GM04503 (cell line): ENCODE measurements at places on chromosomes 6 and 20.

DNA sequence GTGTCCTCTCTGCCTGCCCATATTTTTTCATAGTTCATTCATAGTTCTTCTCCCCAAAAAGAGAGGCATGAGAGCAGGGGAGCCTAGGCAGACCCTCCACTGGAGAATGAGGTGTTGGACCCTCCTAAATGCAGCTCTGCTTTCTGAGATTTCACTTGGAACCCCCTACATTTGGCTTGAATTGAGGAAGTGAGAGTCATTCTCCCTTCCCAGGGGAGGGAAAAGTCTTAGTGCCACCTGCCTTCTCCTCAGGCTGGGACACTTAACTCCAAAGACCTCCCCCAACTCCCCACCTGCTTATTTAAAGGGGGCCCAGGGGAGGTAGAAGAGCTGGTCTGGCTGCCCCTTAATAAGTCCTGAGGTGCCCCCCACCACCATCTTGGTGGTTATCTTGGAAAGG lies 78.2 kb downstream of the CHMP4B start:
- DNase-seq = no peak

DNA sequence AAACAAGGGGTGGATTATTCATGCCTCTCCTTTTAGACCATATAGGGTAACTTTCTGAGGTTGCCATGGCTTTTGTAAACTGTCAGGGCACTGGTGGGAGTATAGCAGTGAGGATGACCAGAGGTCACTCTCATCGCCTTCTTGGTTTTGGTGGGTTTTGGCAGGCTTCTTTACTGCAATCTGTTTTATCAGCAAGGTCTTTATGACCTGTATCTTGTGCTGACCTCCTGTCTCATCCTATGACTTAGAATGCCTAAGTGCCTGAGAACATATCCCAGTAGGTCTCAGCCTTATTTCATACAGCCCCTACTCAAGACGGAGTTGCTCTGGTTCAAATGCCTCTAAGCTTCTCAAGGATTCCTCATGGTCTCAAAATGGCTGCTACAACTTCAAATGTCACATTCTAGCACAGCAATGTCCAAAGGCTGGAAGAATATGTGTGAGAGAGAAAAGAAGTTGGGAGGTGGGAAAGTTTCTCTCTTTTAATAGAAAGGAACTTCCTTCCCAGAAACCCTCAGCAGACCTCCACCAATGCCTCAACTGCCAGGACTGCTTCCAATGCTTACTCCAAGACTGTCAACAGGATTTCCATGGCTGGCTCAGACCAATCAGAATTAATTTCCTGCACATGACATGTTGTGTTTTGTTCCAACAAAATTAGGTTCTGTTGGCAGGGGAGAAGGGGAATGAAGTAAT lies 46.6 kb upstream of the SLC9A8 start:
- no peak for DNase-seq

GRCh38 chr6:132023490-132023889 lies 72.3 kb upstream of the CCN2 start:
- no peak for DNase-seq

GRCh38 chr6:16665992-16666391 lies 95.3 kb downstream of the ATXN1 start:
- DNase-seq = no peak

DNA sequence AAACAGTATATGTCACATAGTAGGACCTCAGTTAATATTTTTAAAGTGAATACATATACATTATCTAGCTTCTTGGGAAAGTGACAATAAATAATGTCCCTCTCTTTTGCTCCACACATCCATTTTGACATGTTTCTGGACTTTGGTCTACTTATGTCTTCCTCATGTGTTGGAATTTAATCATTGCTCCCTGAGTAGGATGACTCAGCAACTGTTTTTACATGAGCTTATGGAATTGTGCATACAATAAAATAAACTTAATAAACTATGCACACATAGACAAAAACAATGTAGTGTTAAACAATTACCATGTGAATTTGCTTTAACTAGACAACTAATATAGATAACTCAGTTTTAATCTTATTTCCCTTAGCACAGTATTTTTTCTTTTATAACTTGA lies 503.8 kb downstream of the TFAP2B start:
- no peak for DNase-seq

GRCh38 chr6:145532361-145532760 lies 203.0 kb downstream of the EPM2A start:
- no peak for DNase-seq

DNA sequence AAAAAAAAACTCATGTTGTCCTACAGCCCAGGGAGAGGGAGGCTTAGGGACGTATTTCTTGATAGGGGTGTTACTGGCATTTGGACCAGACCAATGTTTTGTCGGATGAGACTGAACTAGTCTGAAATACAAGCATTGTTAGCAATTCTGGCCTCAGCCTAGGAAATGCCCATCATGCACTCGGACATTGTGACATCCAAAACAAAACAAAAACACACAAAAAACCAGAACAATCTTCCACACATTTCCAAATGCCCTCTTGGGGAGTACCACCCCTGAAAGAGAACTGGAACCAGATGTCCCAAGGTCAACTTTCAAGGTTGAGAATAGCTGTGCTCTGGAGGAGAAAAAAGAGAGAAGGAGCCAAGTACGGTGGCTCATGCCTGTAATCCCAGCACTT lies 299.1 kb upstream of the JARID2 start:
- DNase-seq = no peak

DNA sequence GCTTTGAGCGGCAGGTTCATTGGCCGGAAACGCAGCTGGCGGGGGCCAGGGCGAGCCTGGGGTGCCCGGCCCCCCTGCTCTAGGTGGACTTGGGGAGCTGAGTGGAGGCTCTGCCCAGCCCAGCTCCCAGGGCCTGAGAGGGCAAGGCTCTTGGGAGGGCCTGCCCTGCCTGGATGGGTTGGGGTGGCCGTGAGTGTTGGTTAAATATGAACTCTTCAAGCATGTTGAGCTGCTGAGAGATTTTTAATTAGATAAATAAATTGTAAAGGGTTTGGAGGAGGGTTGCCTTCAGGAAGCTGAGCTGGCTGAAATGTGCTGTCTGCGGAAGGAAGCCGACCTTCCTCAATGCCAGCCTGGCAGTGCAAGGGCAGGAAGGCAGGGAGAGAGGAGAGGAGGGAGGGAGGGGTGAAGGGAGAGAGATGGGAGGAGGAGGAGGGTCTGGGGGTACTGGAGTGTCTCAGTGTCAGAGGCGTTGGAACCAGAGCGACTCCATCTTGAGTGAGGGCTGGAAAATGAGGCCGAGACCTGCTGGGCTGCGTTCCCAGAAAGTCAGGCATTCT lies 39.4 kb upstream of the PMEPA1 start:
- no peak for DNase-seq

- peak; percentile 68 for DNase-seq
Measured at GRCh38 chr6:57173886-57174510, 1.9 kb downstream of the BAG2 start.

DNA sequence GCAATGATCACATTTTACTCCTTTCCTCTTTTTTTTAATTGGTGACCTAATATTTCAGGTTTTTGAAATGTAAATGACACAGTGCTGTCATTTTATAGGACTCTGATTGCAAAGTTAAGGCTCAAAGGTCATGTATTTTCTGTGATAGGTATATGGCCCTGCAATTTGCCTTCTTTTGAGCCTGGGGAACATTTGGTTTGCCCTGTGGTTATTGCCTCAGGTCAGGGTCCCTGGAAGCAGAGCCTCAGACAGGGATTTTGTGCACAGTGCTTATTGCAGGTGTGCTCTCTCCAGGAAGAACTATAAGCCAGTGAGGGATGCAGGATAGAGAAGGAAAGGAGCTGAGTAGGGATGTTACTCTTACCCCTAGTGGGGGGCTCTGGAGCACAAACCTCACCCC lies 229.3 kb upstream of the ECI2 start:
- no peak for DNase-seq

GRCh38 chr6:20213271-20213798 lies 1.1 kb upstream of the MBOAT1 start:
- no peak for DNase-seq

- no peak for DNase-seq
Measured at GRCh38 chr6:121550491-121551010, 115.1 kb downstream of the GJA1 start.

DNA sequence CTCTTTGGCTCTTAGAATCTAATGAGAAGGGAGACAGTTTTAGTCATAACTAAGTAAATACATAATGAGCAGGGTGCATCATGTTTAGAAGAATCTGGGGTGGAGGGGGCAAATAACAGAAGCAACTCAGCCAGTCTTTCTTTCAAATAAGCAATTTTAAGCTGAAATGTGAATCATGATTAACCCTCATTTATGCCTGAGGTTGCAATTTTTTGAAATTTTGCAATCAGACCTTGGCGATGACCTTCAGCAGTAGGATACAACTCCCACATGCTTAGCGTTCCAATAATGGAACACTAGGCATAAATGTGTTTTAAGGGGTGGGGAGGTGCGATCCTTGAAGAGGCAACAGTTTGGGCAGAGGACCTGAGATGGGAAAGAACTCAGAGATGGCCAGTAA lies 30.6 kb downstream of the TMEM14B start:
- no peak for DNase-seq

DNA sequence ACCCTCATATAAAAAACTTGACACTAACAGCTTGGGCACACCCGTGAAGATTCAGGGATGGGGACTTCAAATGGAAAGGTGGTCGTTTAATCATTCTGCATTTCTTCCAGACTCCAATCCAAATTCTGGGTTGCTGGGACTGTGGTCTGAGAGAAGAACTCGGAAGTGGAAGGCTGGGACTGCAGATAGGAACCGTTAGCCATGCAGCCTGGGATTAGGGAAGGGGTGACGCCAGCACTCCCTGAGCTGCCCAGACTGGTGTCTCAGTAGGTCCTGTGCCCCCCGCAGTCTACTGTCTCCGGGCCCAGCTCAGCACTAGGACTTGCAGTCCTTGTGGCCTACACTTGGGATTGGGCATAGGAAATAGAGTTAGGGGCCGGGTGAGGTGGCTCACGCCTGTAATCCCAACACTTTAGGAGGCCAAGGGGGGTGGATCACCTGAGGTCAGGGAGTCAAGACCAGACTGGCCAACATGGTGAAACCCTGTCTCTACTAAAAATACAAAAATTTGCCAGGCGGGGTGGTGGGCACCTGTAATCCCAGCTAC lies 511 bp upstream of the CLIC1 start:
- no peak for DNase-seq

- no peak for DNase-seq
Measured at GRCh38 chr20:24935140-24935539, 13.9 kb upstream of the CST7 start.

DNA sequence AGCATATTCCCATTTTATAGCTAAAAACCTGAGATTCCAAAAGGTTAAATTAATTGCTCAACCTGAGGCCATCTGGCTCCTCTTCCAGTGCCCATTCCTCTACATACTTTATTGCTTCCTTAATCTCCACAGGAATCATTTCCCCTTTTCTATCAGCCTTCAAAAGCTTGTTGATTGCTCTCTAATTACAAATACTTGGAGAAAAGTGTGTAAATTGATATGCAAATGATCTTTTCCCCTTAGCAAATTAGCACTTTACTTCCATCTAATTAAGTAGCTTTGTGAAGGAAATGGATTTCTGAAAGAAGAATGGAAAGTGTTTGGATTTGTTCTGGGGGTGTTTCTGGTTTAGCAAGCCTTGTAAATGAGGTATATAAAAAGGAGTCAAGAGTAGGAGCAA lies 323.3 kb downstream of the GRIK2 start:
- no peak for DNase-seq

DNA sequence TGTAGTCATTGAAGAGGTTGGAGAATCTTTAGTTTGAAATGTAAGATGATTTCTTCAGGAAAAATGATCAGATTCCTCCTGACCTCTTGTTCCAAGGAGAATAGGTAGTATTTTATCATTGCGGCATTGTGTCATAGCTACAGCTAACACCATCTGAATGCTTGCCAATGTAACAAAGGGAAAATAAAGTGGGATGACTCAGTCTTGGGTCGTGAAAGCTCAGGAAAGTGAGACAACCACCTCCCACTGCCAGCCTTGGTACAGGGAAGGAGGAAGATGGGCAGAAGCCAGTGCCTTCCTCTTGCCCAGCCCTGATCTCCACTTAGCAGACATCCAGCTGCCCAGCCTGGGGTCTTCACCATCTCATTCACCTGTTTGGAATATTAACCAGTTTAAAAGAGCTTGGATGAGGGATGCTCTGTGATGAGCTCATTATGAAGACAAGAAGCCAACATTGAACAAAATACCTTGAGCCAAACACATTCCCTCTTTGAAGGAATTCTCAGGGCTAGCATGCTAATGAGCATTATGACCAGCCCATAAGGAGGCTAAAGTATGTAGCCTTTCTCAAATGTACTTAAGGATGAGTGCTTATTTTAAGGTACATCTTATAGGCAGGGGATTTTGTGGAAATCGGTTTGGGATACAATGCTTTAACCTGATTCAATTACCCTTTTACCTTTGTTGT lies 40.0 kb upstream of the APCDD1L start:
- DNase-seq = peak; percentile 78

DNA sequence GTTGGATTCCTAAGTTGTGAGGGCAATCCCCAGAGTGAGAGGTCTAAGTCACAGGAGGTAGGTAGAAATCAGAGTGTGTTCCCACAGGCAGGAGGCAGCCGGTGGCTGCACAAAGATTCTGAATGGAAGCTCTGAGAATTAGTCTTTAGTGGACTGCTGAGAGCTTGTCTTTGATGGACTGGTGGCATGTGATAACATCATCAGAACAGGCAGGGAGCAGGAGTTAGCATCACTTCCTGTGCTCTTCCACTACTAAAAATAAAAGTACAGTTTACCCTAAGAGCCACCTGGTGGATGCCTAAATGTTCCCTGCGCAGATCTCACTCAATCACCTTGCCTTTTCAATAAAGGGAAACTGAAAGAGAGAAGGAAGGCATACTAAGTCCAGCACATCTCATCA lies 294.6 kb upstream of the POU3F2 start:
- DNase-seq = no peak

GRCh38 chr20:47262008-47262364 lies 94.5 kb downstream of the ZMYND8 start:
- no peak for DNase-seq

DNA sequence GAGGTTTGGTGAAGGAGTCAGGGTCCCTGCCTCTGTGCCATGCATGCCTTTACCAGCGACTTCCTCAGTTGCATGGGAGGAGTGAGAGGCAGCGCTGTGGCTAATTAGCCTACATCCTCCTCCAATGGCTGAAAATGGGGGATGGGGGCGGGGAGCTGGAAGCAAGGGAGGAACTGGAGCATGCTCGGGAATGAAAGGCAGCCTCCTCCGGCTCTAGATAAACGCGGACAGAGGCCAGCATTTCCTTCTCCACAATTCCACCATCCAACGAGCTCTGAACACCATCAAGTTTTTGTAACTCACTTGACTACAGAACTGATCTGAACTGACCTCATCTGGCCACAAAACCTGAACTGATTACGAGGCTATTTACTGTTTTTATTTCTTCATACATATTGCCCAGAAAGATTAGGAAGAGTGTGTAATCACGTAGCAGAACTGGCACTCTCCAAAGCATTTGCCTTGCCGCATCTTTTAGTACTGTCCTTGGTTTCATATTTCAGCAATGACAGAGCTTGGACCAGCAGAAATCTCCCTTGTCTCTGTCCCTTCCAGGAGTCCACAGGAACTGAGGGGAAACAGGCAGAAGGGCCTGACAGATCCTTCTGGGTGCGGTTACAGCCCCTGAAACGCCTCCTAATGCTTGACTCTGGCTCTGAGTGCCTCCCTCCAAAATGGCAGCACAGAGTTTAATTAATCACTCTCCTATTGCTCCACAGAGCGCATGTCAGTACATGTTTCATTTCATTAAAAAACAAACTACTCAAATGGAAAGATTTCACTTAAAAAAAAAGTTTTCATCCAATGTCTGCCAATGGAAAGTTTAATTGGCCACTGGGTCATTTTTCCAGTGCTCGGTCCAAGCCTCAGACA lies 58.2 kb upstream of the TRAF3IP2 start:
- DNase-seq = peak; percentile 65
